Stimulated activated CD8-positive, alpha-beta memory T cell treated with anti-CD3 and anti-CD28 coated beads, Interleukin-12 subunit alpha, Interleukin-12 subunit beta, amount 100 ng/mL, for 4 hours (primary cell): ENCODE measurements at places on chromosomes 13 and 19.

- peak; percentile 36 for DNase-seq
Observed at GRCh38 chr19:2455851-2456570, 748 bp downstream of the LMNB2 start.

DNA sequence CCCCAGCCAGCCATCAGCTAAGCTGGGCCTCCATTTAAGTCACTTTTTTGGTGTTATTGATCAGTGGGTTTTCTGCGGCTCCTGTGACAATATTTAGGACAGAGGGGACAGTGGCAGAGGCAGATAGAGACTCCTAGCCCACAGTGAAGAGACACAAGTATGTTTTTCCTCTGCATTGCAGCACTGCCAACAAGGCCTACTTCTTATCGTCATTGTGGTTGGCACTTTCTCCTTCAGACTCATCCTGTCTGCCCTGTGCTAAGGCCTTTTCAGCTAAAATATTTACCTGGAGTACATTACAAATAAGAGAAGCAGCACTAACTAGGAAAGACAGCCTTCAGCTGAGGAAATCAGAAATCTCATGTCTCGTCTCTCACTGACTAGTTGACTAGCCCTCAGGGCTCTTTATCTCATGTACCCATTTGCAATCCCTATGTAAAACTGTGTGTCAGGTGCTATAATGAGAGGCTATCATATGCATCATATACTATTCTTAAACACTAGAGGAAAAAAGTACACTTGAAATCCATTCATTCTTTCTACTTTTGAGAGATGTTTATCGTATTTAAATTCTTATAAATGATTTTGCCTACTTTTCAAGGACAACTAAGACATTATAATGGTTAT is 62.2 kb downstream of the ZAR1L start:
- DNase-seq = no peak

DNA sequence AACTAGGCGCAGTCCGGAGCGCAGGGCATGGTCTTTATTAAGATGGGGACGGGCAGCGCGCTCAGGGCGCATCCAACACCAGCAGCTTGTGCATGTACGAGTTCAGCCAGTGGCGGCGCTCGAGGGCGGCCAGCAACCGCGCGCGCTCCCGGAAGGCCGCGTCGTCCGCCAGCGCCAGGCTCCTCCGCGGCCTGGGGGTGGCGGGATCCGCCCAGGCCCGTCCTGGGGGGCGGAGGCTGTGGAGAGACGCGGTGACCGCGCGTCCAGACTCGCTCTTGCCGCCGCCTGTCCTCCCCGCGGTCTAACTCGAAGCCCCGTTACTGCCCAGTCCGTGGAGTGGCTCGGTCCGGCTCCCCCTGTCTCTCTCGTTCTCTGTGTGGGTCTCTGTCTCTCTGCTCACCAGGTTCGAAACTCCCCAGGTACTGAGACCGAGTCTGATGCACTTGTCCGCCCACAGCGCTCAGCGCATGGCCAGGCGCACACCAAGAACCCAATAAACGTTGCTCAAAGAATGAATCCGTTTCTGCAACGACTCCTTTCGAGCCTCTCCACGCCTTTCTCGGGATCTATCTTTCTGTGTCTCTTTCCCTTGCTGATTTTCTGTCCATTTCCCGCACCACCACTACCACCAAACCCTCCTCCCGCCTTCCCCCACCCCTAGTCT is 702 bp downstream of the PTH2 start:
- no peak for DNase-seq

DNA sequence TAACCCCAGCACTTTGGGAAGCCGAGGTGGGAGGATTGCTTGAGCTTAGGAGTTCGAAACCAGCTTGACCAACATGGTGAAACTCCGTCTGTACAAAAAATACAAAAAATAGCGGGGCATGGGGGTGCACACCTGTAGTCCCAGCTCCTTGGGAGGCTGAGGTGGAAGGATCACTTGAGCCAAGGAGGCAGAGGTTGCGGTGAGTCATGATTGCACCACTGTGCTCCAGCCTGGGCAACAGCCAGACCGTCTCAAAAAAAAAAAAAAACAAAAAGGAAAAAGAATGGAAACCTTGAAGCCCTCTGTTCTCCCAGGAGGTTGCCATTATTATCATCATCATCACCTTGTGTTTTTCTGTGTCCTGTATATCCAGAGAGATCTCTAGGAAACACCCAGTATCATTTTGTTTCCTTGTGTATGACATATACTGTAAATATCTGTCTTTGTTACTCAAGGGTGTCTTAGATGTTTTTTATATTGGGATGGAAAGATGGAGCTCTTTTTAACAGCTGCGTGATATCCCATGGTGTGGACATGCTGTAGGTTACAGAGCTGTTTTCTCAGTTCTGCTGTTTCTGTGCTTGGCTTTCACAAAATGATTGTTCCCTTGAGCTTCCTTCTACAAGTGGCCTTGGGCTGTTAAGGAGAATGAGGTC is 11.8 kb downstream of the CHAF1A start:
- DNase-seq = no peak

- no peak for DNase-seq
Observed at GRCh38 chr13:51687947-51688714, 103.9 kb downstream of the WDFY2 start.

DNA sequence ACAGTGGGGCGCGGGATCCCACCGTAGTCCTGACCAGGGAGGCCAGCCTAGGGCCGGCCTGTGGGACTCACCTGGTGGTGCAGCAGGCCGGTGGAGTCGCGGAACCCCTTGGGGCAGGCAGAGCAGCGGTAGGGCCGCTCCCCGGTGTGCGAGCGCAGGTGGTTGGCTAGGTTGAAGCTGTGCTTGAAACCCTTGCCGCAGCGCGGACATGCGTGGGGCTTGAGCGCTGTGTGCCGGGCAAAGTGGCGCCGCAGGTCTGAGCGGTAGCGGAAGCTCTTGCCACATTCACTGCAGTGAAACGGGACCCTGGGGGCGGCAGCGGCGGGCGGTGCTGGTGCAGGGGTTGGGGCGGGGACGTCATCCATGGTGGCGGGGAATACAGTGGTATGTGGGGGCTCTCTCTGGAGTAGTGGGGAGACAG is 1.8 kb downstream of the FIZ1 start:
- no peak for DNase-seq

- no peak for DNase-seq
Observed at GRCh38 chr13:23450340-23451046, 17.0 kb upstream of the SACS start.

- peak; percentile 54 for DNase-seq
Observed at GRCh38 chr19:8505680-8506401, 3.4 kb upstream of the PRAM1 start.

DNA sequence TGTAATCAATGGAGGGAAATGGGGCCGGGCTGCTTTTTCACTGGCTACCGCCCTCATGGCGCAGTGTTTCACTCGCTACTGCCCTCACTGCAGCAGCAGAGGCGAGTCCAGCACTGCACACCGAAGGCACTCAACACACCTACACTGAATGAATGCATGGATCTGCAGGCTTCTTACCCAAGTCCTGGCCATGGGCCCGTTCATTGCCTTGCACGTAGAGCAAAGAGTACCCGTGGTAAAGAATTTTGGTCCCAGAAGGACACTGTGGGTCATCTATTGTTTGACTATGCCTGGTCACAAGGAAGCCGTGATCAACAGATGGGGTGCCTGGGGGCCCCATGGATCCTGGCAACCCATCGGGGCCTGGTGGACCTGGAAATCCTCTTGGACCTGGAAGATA is 144.9 kb downstream of the COL4A1 start:
- DNase-seq = no peak

GRCh38 chr19:16266586-16266942 is 58.1 kb upstream of the KLF2 start:
- no peak for DNase-seq

DNA sequence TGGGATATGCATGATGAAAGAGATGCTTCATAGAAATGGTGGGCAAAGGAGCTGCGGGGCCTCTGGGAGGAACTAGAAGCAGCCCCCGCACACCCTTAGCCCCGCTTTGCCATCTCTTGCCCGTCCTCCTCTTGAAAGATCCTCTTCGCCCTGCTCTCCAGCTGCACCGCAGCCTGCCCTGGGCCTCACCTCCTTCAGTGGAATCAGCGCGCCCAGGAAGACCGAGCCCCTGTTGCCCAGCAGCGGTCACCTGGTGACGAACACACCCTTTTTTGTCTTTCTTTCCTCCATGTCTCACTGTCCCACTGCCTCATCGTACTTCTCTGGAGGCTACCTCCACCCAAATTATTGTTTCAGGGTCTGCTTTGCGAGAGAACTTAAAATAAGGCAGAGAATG is 807.6 kb downstream of the UQCRFS1 start:
- no peak for DNase-seq

GRCh38 chr19:16207490-16208025 is 9.8 kb downstream of the AP1M1 start:
- no peak for DNase-seq

GRCh38 chr13:34816908-34817665 is 125.0 kb upstream of the NBEA start:
- no peak for DNase-seq

- DNase-seq = no peak
Observed at GRCh38 chr19:18452386-18452785, 14.5 kb upstream of the ISYNA1 start.
